IMR-90 (cell line): ENCODE measurements at places on chromosomes 16 and 17. TPM values are rescaled to one million over a fixed set of nuclear protein-coding genes. Genes with fewer than 3 reads are reported as not detected.
A peak's percentile ranks its signal among the peaks of the same experiment; 100 is the strongest.

IL34 gene
- 2.0 and 2.5 TPM in 2 replicates for polyA plus RNA-seq

DNA sequence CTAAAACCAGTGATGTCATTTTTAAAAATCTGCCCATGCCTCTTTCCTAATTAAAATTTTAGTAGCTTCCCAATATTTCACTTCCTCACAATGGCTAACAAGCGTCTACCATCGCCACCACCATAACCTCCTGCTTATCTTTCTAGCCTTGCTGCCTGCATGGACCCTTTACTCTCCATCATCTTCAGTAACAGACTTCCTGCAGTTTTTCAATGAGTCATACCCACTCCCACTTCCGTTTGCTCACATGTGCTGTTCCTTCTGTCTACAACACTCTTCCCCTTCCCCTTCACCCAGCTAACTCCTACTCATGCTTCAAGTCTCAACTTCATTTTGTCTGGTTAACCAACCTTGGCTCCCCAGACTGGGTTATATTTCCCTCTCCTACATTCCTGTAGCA lies 12.8 kb upstream of the SKAP1 start:
- DNase-seq = no peak

SULT1A2 gene
- polyA plus RNA-seq = 0.09 TPM in 1 of 2 replicates, not detected in the other

DNA sequence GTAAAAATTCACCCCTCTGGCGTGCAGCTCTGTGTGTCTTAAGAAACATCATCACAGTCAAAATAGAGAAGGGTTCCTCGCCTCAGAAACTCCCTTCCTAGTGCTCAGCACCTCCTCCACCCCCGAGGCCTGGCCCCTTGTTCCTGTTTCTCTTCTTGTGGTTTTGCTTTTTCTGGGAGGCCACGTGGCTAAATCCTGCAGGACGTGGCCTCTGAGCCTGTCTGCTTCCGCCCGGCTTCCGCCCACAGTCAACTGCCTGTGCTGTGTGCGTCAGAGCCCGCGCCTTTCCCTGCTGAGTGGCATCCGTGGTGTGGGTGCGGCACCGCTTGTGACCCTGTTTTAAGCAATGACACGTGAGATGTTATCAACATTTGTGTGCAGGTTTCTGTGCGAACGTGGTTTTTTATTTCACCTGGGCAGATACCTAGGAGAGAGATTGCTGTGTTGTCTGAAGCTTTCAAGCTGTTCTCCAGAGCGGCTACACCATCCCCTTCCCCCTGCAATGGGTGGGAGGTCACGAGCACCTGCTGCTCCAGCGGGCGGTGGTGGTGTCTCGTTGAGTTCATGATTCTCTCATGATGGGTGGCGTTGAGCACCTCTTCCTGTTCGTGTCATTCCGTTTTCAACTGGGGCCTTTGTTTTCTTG lies 21.7 kb downstream of the ACSF3 start:
- no peak for DNase-seq

- peak; percentile 29 for DNase-seq
These were observed 48.5 kb upstream of the HELZ start for GRCh38 chr17:67293251-67294203.

- peak; percentile 90 for DNase-seq
These were observed 50.2 kb downstream of the DNAH3 start for GRCh38 chr16:21100447-21100846.

DNA sequence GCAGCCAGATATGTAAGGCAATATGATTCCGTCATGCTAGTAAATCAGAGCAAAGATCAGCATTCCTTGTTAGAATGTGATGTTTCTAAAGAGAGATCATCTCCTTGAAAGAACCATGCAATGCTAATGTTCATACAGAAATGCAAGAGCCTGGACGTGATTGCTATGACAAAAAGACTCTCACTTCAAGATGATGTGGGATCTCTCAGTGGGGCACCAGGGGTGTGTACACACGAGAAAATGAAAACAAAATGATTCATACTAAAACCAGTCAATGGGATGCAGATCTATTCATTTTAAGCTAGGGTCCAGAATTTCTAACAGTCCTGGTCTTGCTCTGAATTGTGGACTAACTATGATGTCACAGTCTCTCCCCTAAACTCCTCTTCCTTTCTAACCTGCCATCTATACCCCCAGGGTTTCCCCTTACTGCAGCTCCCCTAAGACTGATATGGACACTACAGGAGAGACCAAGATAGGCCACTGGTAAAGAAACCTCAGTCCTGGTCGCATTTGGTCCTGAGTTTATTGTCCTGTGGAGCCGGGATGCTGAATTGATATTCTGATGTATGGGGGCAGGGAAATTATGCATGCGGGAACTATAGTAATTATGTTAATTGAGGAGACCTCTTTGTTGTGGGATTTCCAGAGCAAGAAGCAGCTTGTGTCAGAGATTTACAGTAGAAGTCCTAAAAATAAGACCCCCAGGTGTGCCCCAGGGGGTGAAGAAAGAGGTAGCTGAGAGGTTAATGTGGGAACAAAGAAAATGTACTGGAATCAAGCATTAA lies 179.0 kb downstream of the PMP22 start:
- DNase-seq = no peak
